ENCODE measurements at places on chromosomes 11 and 22. TPM values are rescaled to one million over a fixed set of nuclear protein-coding genes. Genes with fewer than 3 reads are reported as not detected.

The TALDO1 gene
- total RNA-seq: 295 TPM

The SLC22A8 gene
- total RNA-seq: not detected

The SPDYC gene
- total RNA-seq: not detected

The KCNJ1 gene
- 0.96 TPM for total RNA-seq

The MICAL3 gene
- 32.5 TPM for total RNA-seq

The RHOG gene
- 66.1 TPM for total RNA-seq

The KCNJ11 gene
- 2.4 TPM for total RNA-seq

The SLC22A25 gene
- 0.31 TPM for total RNA-seq

The RAG2 gene
- total RNA-seq: not detected

The NLRP6 gene
- total RNA-seq: 4.6 TPM

The PLEKHA7 gene
- total RNA-seq: 33.1 TPM

The KCNQ1 gene
- 5.9 TPM for total RNA-seq

The OR2D2 gene
- total RNA-seq: 1.1 TPM

The HOATZ gene
- total RNA-seq: not detected
